ENCODE measurements at places on chromosomes 16 and 17.

GRCh38 chr16:81614654-81615359 lies 164.3 kb upstream of the PLCG2 start:
- DNase-seq: no peak

GRCh38 chr17:75592348-75593020 lies 4.9 kb downstream of the MYO15B start:
- no peak for DNase-seq

DNA sequence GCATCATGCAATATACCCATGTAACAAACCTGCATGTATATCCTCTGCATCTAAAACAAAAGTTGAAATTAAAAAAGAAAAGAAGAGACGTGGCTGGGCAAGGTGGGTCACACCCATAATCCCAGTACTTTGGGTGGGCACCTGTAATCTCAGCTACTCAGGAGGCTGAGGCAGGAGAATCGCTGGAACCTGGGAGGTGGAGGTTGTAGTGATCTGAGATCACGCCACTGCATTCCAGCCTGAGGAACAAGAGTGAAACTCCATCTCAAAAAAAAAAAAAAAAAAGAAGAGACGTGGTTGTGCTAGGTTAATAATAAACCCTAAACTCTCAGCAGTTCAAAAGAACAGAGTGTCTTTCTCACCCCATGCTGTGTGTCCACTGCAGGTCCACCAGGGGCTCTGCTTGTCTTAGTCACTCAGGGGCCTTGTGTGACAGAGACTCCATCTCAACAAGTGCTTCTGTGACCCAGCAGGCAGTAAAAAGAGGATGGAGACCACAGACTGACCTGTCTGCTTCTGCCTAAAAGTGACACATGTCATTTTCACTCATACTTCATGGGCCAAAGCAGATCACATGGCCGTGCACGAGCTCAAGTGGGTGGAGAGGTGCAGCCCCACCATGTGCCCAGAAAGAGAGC lies 22.3 kb upstream of the N4BP1 start:
- no peak for DNase-seq

GRCh38 chr16:47732523-47733111 lies 271.5 kb downstream of the PHKB start:
- DNase-seq: no peak

DNA sequence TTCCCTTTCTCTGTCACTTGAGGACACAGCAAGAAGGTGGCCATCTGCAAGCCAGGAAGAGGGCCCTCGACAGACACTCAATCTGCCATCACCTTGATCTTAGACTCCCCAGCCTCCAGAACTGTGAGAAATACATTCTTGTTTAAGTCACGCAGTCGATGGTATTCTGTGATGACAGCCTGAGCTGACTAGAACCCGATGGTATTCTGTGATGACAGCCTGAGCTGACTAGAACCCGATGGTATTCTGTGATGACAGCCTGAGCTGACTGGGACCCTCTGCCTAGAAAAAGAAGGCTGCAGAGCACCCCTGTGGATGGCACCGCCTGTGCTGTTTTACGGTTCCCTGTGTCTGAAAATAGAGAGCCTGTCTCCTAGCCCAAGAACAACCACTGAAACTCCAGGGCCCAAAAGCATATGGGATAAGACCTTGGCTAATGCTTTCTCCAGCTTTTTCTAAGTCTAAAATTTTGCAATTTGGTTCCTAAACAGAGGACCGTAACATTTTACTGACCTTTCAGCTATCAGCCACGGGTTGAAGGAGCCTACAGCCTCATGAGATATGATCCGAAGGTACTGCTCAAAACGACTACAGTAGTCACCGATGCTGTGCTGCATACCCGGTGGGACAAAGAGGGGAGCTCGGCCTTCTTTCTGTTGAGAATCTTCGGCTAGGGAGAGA lies 33.1 kb upstream of the PITPNM3 start:
- no peak for DNase-seq

GRCh38 chr17:78717431-78717980 lies 64.6 kb downstream of the CYTH1 start:
- DNase-seq: no peak

DNA sequence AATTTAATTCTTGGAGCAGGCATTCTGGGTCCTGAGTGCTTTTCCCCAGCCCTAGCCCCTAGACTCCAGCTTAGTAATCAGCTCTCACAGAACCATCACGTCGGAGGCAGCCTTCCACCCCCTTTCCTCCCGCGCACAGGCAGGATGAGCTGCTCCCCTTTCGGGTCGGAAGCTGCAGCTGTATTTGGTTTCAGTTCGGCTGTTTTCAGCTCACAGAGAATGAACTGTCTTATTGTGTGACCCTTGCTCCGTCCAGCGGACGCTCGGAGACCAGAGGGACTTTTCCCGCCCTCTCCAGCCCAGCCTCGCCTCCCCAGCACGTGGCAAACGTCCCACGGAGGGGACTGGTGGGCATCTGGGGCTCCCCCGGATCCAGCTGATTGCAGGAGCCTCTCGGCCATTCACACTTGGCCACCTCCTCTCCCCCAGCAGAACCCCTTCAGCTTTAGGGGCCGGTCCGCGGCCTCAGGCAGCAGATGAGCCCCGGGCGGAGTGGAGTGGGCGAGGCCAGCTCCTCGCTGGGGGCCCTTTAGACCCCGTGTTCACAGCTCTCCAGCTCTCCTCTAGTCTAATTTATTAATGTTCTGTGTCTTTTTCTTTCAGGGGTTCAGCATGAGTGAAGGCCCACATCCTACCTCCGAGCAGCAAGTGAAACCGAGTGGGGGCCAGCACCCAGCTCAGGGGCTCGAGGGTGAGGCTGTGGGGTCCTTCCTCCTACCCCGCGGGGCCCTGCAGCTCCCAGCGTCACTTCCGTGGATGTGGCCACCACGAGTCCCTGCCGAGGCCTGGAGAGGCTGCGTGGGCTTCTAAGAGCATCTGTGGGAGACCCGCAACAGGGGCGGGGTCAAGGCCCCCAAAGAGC lies 863 bp upstream of the UTS2R start:
- no peak for DNase-seq

- no peak for DNase-seq
Observed at GRCh38 chr17:57315061-57316015, 59.0 kb downstream of the MSI2 start.

DNA sequence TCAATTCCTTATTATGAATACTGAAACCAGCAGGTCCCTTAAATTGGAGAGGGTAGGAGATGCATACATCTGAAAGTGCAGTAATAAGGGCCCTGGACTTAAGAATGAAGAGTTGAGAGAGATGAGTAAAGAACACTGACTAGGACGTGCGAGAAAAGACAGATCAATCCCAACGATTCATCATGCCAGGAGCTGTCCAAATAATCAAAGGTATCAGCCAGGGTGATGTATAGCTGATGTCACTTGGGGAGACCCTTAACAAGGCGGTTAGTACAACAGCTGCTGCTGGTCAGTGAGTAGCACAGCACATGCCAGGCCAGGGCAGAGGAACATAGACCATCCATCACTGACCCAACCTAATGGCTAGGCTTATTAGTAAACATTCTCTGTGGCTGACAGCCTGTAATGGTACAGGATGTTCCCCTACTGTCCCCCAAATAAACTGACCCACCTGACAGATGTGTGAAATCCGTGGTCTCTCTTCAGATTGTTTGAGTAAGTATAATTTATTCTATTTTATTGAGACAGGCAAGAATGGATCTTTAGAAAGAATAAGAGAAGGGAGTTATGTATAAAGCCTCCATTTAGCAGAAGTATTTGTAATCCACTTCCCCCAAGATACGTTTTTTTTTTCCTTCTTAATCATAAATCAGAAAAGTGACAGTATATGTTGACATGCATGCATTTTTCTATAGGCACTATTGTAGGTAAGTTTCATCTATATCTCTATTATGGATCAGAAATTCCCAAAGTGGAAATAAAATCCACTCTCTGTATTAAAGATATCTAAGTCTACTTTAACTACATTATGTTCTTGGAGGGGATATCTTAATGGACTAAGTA lies 118.4 kb downstream of the SNX11 start:
- DNase-seq: no peak

DNA sequence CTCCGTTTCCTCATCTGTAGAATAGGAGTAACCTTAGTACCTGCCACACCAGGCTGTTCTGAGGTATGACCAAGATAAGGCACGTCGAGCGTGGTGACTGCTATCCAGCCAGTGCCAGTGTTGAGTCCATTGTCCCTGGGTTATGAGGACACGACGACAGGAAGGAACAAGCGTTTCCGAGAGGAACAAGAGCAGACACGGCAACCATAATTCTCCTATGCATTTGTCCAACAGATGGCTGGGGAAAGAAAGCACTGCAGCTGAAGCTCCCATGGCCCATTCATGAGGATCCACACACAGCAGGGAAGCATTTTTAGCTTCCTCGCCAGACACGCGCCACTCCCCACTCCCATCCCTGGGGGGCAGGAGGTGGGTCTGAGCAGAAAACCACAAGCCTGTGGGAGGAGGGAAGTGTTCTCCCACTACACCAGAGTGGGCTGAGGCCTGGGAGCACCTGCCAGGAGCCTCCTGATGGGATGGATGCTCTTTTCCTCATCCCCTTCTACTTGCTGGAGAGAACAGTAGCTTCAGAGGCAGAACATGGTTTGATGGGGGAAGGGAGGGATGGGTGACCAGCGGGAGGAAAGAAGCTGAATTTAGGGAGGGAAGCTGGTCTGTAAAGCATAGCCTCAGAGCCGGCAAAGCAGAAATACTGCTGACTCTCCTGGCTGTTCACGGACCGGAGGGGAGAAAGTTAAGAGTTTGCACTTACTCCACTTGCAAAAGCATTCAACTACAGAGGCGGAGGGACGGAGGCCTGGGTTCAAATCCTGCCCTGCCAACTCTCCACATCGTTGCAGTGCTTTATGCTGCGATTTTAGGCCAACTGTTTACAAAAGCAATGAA lies 2.7 kb downstream of the COTL1 start:
- DNase-seq: no peak

DNA sequence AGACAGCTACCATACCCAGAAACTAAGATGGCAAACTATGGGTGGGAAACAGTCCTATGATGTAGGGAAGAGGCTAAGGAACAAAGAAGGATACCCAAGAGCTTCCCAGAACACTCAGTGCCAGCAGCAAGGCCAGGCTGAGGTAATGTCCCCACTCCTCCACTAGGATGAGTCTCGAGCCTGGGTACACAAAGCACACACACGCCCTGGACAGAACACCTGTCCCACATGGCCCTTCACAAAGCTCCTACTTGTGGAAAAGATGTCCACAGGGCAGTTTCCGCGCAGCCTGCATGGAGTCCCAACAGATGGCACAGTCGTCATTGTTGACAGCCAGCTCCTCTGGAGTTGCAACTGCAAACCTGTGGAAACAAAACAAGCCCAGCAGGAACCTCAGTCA lies 23.9 kb downstream of the AMFR start:
- no peak for DNase-seq

DNA sequence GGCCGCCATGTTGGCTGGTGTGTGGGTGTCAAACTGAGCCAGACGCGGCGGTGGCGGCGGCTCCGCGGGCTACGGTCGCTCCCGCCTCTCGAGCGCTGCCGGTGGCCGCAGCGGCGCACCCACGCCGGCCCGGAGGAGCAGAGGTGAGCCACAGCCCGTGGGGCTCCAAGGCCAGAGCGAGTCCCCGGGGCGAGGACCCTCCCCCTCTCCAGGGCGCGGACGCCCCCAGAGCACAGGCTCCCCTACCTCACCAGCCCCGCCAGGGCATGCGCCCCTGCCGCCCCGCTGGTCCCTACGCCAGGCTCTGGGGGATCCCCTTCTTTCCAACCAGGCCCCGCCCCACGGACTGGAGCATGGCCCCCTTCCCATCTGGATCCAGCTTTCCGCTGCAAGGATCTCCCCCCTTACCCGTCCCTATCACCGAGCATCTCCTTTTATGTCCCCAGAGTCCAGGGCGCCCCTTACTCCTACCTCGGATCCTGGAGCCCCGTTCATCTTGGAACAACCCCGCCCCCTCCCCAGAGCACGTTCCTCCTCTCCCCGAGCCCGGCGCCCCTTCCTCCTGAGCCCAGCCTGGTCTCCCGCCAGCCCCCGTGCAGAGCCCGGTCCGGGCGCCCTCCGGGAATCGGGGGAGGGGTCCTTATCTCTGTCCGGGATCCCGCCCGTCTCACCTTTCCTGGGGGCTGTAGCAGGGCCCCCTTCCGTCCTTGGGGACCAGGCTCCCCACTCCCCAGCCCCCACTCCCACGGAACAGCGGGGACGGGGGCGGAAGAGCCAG lies 412 bp downstream of the EPN2 start:
- DNase-seq: no peak

GRCh38 chr16:11957591-11958395 lies 7.2 kb upstream of the TNFRSF17 start:
- no peak for DNase-seq

GRCh38 chr16:74570412-74571301 lies 36.3 kb downstream of the GLG1 start:
- DNase-seq: no peak

DNA sequence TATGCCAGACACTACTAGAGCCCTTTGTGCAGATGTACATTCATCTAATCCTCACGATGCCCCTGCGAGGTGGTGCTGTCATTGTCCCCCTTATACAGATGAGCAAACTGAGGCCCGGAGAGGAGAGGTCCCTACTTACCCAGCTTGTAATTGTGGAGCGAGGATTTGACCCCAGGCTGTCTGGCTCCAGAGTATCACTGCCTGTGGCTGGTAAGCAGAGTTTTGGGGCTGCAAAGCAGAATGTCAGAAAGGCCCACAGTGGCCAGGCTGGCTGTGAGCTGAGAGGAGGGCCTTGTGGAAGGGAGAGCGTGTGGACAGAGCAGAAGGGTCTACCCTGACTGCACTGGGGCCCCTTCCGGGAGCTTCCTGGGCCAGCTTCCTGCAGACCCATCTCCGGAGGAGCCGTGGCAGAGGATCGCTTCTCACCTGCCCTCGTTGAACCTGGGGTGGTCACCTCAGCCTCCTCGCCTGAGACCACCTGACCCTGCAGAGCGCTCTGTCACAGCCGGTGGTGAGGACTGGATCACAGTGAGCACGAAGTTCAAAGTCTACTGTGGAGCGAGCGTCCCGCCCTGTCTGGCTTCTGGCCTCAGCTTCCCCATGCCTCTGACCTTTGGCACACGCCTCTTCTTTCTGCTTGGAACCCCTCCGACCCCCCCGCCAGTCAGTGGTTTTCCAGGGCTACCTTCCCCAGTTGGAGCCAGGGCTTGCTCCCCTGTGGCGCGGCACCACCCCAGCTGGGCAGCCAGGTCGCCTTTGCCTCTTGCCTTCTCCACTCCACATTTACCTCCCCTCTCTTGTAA lies 12.1 kb downstream of the CMIP start:
- no peak for DNase-seq

DNA sequence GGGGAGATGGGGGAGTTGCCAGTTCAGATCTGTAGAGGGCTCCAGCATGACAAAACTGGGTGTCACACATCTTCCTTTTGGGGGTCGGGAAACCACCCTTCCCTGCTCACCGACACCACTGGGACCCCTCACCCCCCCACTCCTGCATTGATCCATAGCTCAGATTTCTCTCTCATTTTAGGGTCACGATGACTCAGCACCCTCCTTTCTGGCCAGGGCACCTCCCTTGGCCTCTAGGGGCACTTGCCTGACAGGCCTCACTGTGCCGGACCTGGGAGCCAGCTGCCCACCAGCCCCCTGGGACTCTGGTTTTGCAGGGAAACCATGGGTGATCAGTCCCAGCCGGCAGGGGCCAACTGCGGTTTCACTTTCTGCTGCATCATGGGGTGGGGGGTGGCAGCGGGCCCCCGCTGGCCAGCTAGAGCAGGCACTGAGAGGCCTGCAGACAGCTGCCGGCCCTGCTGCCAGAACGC lies 239.4 kb downstream of the MRTFB start:
- no peak for DNase-seq

All from thoracic aorta (tissue), 2 donors.